ENCODE measurements at places on chromosomes 2 and 18. TPM values are rescaled to one million over a fixed set of nuclear protein-coding genes. Genes with fewer than 3 reads are reported as not detected.

The LHCGR gene
- 0.51 TPM for total RNA-seq

The TXNDC2 gene
- not detected for total RNA-seq

The POTEJ gene
- total RNA-seq = not detected

The DAPL1 gene
- total RNA-seq = 3.5 TPM

The RHOB gene
- total RNA-seq = 217 TPM

The LCT gene
- not detected for total RNA-seq

The FTCDNL1 gene
- 6.7 TPM for total RNA-seq

The NEU2 gene
- total RNA-seq = not detected

The RIT2 gene
- not detected for total RNA-seq

The CCDC68 gene
- total RNA-seq = 5.0 TPM

The LBX2 gene
- not detected for total RNA-seq

The SKOR2 gene
- not detected for total RNA-seq

The LTBP1 gene
- 167 TPM for total RNA-seq

The COL5A2 gene
- 607 TPM for total RNA-seq

The TBC1D8 gene
- 32.4 TPM for total RNA-seq

The ASXL3 gene
- total RNA-seq = 4.3 TPM

The CD8A gene
- 0.72 TPM for total RNA-seq

The ALPG gene
- not detected for total RNA-seq

The AQP12A gene
- not detected for total RNA-seq

The GDF7 gene
- total RNA-seq = 0.82 TPM

The RAB6C gene
- total RNA-seq = 0.10 TPM

The LYPD6 gene
- 4.2 TPM for total RNA-seq

The MAP4K4 gene
- total RNA-seq = 111 TPM

The UGT1A5 gene
- 0.51 TPM for total RNA-seq

The SATB2 gene
- 23.1 TPM for total RNA-seq

The SFXN5 gene
- 7.3 TPM for total RNA-seq

The HAAO gene
- total RNA-seq = 24.3 TPM

The GALNT14 gene
- total RNA-seq = 5.6 TPM

The IMMT gene
- 93.1 TPM for total RNA-seq

The MOGAT1 gene
- not detected for total RNA-seq
